ENCODE measurements at places on chromosomes 2 and 18.

DNA sequence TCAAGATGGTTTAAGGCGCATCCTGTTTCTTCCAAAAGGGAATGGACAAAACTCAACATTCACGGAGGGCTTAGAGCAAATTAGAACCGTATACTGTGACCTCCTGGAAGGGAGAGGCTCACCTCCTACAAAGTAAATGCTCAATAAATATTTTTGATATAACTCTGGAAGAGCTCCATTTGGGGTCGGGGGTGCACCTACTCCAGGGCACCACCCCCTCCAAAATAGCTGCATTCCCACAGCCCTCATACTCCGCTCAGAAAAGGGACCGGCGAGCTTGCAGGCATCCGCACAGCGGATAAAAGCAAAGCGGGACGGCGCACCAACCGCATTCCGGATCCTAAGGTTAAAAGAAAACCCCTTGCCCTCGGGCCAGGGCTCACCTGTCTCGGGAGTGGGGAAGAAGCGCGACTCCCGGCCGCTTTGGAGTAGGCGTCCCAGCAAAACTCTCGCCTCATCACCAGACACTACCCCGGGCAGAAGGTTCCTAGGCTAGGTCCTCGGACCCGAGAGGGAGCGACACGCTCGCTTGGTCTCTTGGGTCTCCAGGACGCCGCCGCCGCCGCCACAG, 378 bp downstream of the WDPCP start:
- no peak for DNase-seq

GRCh38 chr2:551621-552020, 125.6 kb downstream of the TMEM18 start:
- no peak for DNase-seq

DNA sequence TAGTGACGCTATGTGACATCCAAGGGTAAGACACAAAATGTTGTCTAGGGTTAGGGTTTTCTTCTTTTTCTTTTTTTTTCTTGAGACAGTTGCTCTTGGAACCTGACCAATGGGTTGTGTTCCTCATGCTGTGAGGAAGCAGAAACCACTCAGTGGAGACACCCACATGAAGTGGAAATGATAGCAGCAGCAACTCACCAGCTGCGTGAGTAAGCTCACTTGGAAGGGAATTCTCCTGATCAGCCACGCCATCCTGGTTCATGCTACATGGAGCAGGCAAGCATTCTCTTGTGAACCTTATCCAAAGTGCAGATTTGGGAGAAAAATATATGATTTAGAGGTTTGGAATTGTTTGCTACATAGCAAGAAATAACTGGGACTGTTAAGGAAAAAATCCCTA, 863.7 kb downstream of the EPHA4 start:
- no peak for DNase-seq

DNA sequence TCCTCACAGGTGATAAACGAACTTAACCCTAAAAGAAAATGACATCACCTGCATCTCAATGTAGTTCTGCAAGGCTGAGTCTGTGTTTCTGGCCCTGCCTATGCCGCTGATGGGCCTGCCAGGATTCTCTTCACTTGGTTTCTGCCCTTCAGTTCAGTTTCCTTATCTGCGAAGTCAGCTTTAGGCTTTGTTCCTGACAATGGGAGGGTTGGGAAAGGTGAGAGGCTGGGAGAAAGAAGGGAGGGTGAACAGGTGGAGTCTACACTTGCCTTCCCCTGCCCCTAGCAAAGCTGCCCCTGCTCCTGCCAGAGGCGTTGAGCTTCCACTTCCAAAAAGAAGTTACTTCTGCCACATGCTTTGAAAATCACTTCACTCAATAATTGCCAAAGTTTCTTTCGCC, 124.0 kb upstream of the APCDD1 start:
- DNase-seq: no peak

DNA sequence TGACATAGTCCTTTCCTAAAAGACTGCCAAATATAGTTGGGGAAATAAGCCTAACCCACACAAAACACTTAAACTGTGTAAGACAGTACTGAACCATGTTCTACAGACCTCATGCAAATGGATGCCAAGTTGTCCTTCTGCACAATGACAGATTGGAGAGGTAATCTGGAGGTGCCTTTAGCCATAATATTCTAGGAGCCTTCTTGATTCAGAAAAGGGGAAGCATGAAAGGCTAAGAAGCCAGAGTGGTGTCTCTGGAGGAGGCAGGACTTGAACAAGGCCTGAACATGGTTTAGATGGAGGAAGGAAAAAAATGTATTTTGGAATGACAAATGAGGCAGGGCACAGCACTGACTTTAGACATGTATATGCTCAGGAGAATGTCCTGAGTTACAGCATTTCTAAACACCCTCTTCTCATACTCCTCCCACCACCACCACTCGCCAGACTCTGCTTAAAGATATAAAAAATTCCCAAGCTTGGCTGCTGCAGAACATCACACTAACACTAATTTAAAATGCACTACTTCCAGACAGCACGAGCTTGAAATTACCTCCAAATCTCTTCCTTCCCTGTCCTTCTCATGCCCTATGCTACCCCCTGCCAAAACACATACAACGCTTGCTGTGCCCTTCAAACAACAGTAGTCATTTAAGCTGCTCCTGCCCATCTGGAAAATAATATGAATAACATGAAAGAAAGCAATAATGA, 110.4 kb downstream of the ANKRD44 start:
- DNase-seq: no peak

DNA sequence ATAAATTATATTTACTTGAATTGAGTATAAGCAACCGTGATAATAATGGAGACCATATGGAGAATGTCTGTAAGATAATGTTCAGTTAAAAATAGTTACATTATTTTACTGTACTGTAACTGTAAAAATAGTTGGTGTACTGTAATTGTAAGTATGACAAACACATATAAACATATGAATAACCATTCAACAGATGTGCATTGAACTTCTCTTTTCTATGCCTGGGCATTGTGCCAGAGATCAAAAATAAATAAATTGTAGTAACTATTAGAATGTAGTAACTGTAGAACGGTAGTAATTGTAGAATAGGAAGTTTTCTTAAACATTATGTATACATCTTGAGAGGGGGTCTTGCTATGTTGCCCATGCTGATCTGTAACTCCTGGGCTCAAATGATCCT, 287.4 kb upstream of the EPAS1 start:
- no peak for DNase-seq

DNA sequence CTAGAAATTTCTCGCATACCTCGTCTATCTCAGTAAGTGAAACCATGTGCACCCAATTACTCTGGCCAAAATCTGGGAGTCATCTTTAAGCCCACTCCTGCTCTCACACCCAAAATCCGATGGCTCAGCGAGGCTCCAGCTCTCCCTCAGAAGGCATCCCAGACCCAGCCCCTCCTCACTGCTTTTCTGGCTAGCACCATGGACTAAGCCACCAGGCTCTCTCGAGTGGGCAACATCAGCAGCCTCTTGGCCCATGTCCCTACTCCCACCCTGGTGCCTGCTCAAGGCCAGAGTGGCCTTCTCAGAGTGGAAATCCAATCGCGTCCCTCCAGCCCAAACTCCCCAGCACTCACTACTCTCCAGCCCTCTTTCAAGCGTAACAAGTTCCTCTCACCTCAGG, 27.2 kb downstream of the TNS1 start:
- DNase-seq: no peak

DNA sequence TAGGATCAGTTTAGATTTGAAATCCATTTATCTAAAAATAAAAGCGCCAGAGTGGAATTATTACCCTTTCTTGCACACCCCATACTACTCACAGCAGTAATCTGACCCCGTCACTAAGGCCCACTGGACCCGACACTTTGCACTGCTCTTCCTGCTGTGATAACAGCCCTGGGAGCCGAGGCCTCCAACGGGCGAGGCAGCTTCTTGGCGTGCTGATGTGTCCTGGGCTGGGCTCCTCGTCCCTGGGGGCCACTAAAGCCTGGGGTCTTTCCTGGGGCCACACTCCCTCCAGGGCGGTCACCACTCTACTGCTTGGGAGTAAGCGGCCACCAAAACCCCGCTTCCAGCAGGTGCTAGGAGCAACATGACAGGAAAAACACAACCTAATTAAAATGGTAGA, 61.7 kb downstream of the ZAP70 start:
- DNase-seq: no peak

GRCh38 chr2:24926602-24927252, 6.7 kb upstream of the ADCY3 start:
- DNase-seq: peak; percentile 74

- no peak for DNase-seq
Observed at GRCh38 chr18:36374262-36374661, 76.7 kb downstream of the FHOD3 start.

GRCh38 chr2:236440110-236440881, 129.3 kb upstream of the ACKR3 start:
- DNase-seq: no peak
